ENCODE measurements at places on chromosomes 6 and 20.

- no peak for DNase-seq
These were observed 14.1 kb downstream of the MYBL2 start for GRCh38 chr20:43680981-43681380.

- DNase-seq = no peak
These were observed 4.0 kb upstream of the LHFPL5 start for GRCh38 chr6:35801148-35801547.

DNA sequence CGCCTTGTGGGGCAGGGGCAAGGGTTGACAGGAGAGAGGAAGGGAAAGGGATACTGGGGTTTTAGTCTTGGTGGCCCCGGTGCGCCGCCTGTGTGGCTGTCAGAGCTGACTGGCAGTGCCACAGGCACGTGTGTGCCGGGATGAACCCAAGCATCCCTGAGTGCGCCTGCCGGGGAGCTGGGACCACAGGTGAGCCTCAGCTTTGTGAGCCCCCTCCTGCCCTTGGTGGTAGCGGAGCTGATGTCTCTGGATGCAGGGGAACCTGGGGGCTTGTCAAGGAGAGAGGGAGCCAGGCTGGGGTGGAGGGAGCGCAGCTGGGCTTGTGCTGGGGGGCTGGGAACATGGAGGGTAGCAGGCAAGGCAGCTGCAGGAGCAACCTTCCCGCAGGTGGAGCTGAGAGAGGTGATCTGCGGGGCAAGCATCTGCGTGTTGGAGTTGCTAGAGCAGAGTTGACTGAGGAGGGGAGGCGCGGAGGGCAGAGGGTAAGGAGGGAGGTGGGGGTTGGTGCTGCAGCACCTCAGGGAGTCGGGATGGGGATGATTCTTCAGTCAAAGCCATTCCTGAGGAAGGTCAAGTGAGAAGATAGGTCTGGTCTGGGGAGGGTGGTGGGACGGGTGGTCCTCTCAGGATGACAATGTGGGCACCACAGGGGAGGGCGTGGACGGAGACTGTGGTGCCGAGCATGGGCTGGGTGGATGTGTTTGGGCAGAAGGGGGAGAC, 28.1 kb downstream of the PYGB start:
- DNase-seq = no peak

- no peak for DNase-seq
These were observed 68.8 kb downstream of the PFDN4 start for GRCh38 chr20:54276577-54277169.

- no peak for DNase-seq
These were observed 7.2 kb downstream of the LPIN3 start for GRCh38 chr20:41347523-41348429.

GRCh38 chr6:135256866-135257265, 75.8 kb downstream of the MYB start:
- no peak for DNase-seq

GRCh38 chr6:14743474-14744211, 502.2 kb upstream of the JARID2 start:
- DNase-seq = no peak

DNA sequence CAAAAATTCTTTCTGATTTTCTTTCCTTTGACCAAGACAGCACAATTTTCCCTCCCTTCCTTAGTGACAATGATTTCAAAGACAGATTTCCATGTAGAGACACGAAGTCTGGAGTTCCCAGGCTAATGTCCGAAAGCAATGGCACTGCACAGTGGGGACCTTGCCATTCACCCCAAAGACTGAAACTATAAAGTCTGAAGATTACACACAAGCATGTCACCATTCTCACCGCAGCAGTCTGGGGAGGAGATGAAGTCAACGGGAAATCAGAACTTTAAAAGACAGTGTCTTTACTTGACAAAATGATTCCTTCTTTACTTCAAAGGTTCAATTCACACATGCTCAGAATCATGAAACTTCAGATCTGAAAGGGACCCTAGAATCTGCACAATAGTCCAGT, 8.3 kb downstream of the B4GALT5 start:
- DNase-seq = no peak

GRCh38 chr6:170561555-170561954, 7.4 kb downstream of the TBP start:
- no peak for DNase-seq

- no peak for DNase-seq
These were observed 246.7 kb downstream of the CD109 start for GRCh38 chr6:73942592-73943186.

Data from vagina (tissue), 2 donors.